ENCODE measurements at places on chromosomes 2 and 18. TPM values are rescaled to one million over a fixed set of nuclear protein-coding genes. Genes with fewer than 3 reads are reported as not detected.
A peak's percentile ranks its signal among the peaks of the same experiment; 100 is the strongest.

DNA sequence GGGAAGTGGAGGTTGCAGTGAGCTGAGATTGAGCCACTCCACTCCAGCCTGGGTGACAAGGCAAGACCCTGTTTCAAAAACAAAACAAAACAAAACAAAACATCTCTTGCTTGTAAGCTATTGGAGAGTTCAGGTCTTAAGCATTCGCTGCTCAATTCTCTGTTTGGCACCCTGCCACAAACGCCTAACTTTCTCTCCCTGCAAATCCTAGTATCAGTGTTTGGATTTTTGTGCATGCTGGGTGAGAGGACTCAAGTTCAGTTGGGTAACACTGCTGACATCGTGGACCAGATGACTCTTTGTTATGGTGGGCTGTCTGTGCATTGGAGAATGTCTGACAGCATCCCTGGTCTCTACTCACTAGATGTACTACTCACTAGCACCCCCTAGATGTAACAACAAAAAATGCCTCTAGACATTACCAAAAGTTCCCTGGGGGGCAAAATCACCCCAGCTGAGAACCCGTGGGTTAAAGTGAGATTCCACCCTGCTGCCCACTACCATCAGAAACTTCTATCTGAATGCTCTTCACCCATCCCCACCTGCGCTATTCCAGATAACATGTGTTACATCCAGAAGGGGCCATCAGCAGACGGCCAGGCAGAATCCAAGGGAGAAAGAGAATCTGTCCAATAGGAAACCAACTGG, 50.9 kb downstream of the CACNB4 start:
- DNase-seq: no peak

GRCh38 chr2:101348883-101349282, 38.4 kb downstream of the CREG2 start:
- no peak for DNase-seq

DNA sequence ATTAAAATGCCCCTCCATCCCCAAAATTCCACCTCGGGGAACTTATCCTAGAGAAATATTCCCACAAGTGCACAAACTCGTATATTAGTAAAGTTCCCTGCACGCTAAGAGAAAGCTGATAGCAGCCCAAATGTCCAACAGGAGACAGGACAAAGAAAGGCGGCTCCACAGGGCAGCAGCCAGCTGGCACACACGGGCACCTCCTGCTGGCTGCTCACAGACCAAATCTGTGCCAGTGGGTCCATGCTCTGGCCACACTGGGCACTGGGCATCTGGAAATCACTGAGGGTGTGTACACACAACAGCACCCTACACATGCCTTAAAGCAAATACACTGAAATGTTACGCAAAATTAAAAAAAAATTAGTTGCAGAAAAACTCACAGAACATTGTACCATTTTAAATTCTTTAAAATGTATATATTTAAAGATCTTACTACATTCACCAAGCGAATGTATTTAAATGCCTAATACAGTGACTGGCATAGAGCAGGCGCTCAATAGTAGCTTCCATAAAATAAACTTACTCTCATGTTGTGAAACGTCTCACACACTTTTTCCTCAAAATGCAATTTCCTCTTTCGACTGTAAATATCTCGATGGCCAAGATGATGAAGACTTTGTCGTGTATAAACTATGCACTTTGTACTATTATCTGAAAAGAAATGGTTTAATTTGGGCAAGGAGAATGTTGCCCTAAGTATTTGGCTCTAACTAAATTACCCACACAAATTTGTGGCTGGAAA, 19.4 kb downstream of the ZNF516 start:
- DNase-seq: no peak

Gene CLHC1
- 7.3 TPM for total RNA-seq

DNA sequence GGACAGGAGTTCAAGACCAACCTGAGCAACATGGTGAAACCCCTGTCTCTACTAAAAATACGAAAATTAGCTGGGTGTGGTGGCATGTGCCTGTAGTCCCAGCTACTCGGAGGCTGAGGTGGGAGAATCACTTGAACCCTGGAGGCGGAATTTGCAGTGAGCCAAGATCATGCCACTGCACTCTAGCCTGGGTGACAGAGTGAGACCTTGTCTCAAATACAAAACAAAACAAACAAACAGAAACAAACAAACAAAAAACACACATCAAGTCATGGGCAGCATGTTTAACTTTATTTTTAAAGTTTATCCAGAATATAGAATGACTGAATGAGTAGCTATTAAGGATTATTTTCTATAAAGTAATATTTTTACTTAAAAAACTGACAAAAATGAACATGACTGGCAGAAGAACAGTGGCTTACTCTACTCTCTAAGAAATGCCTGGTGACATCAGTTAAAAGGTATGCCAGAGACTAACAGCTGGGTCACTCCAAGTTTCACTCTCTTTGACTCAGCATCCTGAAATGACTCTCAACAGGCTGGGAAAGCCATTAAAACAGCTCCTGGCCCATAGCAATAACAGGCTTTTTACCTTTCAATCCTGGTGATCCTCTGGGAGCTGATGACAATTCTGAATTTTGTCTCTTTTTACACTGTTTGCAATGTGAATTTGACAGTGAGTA, 281.6 kb upstream of the STON1 start:
- no peak for DNase-seq

- peak; percentile 69 for DNase-seq
Measured at GRCh38 chr2:111100765-111101162, 19.9 kb upstream of the BCL2L11 start.

Gene RIT2
- total RNA-seq: not detected

Gene ABCB11
- not detected for total RNA-seq

Gene COL3A1
- total RNA-seq: 0.09 TPM

DNA sequence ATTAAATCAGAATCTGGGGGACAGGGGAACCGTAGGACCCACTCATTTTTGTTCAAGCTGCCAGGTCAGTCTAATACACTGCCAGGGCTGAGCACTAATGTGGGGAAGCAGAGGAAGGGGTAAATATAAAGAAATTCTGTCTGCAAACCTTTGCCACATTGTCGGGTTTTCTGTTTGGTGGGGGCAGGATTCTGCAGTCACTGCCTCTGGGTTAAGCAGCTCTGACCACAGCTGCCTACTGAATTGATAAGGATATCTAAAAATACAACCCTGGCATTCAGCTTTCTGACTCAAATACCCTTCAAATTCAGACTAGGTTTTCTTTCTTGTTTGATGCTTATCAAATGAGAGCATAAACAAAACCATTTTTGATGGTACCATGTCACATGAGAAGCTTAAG, 6.0 kb downstream of the DNER start:
- no peak for DNase-seq

Gene ASB18
- not detected for total RNA-seq

- no peak for DNase-seq
Measured at GRCh38 chr2:24181849-24182248, 7.0 kb downstream of the FAM228A start.

DNA sequence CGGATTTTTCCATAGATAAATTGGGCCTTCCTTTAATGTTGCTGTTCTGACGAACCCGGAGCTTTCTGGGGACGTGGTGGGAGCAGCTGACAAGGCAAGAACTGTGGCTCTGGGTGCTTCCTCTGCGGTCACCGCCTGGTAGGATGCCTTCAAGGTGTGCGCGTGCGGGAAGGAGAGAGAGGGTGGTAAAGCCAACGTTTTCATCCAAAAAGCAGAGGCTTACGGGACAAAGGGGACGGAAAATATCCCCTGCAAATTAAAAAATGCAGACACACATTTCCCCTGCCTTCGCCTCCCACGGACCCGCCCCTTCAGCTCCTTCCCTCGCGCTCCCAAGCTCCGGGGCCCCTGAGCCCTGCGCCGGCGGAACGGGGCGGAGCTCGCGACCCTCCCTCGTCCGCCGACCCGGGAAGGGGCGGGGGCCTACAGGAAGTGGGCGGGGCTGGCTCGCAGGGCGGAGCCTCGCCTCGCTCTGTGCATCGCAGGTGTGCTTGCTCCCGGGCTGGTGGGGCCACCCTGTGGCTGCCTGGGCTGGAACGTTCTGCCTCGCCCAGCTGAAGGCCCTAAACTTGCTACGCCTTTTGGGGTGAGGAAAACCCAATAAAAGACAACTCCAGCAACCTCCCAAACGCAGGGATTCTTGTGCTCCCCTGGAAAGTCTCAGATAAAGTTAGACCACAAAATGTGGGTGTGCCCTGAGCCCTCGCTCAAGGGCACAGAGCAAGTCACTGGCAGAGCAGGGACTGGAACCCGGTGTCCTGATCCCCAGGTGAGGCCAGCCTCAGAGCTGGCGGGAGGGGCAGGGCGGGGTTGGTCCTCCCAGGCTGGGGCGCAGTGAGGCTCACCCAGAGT, 25.4 kb upstream of the SLC66A3 start:
- peak; percentile 96 for DNase-seq

DNA sequence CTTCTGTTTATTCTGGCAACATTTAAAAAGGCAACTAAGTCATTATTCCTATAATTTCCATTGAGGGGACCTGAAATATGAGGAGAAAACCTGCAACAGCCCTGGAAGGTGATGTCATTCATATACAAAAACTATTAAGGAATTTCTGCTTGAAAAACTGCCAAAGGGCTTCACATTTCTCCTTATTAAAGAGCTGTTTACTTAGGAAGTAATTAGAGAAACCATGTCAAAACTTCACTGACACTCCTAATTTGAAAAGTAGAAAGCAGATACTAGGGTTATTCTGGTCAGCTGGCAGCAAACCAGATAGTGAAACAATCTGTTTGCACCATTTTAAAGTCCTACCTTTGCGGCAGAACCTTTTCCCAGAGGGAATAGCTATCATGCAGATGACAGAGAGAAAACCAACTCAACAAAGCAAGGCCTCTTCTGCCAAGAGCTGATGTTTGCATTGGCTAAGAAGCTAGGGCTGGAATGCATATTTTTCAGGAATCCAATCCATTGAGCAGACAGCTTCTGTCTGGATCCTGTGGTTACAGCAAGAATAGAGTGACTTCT, 592.2 kb upstream of the SYT4 start:
- no peak for DNase-seq

GRCh38 chr2:45072064-45072861, 63.0 kb upstream of the SIX2 start:
- DNase-seq: no peak

DNA sequence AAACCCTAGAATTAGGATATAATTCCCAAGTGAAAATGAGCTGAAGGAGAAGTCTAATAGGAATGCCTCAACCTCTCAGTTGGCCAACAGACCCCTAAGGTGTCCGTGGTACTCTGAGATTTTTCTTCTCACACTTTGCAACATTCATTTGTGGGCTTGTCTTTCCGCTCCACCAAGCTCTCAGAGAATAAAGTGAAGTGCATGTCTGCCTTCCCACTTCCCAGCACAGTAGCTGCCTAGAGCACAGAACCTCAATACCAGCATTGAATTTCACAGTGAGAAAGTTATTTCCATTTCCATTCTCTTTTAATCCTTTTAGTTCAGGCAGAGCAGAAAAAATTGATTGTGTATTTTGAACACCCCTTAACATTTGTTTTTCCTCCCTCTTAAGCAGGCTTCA, 451.8 kb downstream of the TGIF1 start:
- DNase-seq: no peak
